ENCODE measurements at places on chromosomes 2 and 18. TPM values are rescaled to one million over a fixed set of nuclear protein-coding genes. Genes with fewer than 3 reads are reported as not detected.

Gene EVA1A
- total RNA-seq: 0.84 TPM

DNA sequence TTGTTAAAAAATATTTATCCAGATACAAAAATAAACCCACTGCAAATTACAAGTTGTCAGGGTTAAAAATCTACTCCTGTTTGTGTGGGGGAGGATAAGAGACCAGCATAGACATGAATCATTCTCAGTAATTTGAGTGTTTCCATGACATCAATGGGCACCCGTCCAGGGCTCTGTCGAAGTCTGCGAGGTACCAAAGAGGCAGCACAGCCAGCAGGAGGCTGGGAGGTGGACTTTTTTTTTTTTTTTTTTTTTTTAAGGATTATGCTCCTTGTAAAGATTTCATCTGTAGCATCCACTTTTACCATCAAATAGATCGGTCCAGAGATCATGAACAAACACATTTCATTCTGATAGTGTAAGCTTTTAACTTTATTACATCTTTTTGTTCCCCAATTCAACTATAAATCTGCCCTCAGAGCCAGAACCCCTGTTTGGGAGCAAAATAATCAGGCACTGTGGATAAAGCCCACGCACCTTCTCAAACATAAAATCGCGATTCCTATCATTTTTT lies 182.0 kb downstream of the TCF4 start:
- peak; percentile 95 for DNase-seq

Gene VWC2L
- not detected for total RNA-seq

GRCh38 chr2:126698376-126698775 lies 42.4 kb downstream of the GYPC start:
- no peak for DNase-seq

GRCh38 chr2:188811522-188811921 lies 162.7 kb upstream of the COL3A1 start:
- DNase-seq: no peak

DNA sequence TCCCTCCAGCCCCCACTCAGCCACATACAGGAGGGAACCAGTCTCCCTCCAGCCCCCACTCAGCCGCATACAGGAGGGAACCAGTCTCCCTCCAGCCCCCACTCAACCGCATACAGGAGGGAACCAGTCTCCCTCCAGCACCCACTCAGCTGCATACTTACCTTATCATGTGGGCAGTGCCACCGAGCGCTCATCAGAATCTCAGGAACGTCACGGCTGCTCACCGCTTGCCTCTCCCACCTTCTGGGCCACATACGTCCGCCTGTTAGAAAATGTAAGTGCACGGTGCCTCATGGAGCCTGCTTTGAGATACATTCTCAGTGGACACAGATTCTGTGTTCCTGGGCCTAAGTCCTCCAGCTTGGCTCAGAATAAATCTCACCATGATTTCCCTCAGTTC lies 124.8 kb downstream of the PXDN start:
- DNase-seq: no peak

Gene KATNAL2
- 3.4 TPM for total RNA-seq

Gene MRPL30
- 25.8 TPM for total RNA-seq

GRCh38 chr2:116737951-116738350 lies 1076.5 kb upstream of the DDX18 start:
- DNase-seq: no peak

Gene KCNJ3
- 27.5 TPM for total RNA-seq

DNA sequence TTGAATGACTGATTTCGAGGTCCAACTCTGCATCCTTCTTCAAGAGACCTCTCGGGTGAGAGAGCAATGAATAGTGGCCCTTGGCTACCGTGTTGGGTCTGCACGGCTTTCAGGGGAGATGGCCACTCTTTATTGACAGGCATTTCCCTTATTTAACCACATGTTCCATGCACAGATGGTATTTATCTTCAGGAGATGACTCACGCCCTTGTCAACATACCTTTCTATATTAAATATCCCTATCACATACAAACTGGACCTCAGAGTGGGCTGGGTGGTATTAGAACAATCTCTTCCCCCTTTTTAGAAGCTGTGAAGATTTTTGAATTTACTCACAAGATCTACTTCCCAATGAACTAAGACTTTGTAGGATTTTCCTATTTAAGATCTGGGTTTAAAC lies 109.6 kb upstream of the CDC42EP3 start:
- DNase-seq: no peak

Gene CD302
- 25.1 TPM for total RNA-seq

Gene CXCR1
- total RNA-seq: 0.97 TPM

Gene PKDCC
- 138 TPM for total RNA-seq

Gene RFX8
- total RNA-seq: not detected

DNA sequence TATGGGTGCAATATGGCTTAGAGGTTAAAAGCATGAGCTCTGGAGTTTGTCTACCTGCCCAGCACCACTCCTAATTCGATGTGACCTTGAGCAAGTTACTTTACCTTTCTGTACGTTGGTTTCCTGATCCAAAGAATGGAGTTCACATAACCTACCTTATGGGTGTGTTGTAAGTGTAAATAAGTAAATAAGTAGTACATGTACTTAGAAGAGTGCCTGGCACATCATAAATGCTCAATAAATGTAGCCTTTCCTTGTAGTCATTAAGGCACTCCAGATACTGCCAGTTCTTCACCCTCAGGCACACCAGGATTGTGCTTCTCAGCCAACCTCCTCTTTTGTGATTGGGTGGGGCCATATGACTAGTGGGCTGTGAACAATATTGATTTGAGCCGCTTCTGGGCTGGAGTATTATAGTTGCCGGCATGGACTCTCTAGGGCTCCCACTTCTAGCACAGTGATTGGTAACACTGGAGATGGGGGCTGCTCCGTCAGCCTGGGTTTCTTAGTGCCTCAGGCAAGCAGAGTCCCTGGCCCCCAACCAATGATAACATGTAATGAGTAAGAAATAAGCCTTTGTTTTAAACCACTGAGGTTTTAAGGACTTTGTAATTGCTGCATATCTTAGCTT lies 101.7 kb upstream of the NOSTRIN start:
- DNase-seq: no peak

DNA sequence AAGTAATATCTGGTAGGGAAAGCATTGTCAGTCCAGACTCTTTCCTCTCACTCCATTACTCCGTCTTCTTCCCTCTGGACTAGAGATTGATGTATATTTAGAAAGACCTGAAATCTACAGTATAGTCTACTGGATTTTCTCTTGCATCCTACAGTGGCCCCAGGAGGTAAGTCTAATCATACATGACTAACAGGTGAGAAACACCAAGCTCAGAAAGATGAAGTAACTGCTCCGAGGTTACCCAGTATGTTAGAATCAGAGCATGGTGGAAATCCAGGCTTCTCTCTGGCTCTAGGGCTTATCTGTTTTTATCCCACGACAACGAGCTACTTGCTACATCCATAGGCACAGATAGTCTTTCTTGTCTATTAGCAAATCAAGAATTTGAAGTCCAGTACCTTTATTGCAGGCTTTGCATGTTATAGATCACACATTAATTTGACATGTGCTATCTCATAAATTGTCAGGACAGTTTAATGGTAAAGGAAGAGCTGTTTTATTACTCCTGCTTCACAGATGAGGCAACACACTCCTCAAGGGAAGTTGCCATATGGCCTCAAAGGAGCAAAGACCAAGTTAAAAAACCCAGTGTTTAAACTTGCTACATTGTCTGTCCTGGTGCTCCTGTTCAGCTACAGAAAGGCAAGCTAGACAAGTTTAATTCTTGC lies 484.3 kb downstream of the THSD7B start:
- no peak for DNase-seq

Gene PSTPIP2
- 2.5 TPM for total RNA-seq

DNA sequence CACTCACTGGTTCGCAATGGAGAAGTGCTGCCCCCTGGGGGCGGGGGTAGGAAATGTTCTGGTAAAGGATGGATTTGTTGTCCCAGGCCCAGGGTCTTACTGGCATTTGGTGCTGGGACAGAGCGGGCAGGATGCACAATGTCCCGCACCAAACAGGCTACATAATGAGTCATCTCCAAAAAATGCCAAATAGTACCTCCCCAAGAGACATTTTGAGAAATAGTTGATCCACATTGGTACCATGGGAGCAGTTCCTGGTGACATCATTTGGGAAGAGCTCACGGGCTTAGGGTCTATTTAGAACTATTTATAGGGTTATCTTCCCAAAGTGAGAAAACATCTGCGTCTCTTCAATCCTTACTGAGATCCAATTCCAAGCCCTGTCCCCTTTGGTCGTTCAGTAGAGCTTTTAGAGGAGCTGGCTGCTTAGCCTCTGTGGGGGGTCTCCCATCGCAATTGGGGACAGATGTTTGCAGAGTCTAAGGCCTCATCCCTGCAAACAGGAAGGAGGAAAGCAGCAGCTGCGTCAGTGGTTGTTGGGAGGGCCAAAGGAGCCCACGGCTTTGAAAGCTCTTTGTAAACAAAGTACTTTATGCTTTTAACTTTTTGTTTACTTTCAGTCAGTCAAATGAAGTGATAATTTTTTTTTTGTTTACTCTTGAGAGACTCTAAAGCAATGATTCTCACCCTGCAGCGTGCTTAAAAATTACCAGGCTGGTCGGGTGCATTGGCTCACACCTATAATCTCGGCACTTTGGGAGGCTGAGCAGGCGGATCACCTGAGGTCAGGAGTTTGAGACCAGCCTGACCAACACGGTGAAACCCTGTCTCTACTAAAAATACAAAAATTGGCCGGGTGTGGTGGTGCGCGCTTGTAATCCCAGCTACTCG lies 49.3 kb downstream of the GREB1 start:
- peak; percentile 40 for DNase-seq

DNA sequence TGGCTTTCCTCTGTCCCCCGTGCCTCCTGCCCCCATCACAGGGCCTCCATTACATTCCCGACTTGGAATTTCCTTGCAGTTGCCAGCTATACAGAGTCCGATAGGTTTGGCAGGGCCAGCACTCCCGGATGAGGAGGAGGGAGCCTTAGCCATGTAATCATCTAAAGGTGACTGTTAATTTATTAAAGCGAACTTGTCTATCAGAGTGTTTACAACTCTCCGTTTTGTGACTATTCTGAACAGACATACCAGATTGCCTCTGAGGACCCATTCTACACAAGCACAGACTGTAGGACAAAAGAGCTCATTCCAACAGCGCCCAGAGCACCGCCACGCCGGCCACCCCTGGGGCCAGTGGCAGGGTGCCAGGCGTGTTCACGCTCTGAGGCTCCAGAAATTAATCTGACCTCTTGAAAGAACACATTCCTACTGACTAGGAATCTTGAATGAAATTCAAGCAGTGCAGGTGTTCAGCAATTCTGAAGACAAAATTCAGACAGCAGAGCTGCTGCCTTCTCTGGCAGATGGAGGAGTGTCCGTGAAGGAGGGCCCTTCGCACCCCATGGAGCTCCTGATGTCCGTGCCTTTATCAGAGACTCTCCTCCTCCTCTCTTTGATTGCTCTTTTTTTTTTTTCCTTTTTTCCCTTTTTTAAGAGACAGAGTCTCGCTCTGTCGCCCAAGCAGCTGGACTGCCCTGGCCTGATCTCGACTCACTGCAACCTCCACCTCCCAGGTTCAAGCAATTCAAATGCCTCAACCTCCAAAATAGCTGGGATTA lies 58.1 kb upstream of the RALBP1 start:
- DNase-seq: peak; percentile 45

Gene UBE2F
- total RNA-seq: 66.1 TPM

Gene GPR155
- 11.2 TPM for total RNA-seq

DNA sequence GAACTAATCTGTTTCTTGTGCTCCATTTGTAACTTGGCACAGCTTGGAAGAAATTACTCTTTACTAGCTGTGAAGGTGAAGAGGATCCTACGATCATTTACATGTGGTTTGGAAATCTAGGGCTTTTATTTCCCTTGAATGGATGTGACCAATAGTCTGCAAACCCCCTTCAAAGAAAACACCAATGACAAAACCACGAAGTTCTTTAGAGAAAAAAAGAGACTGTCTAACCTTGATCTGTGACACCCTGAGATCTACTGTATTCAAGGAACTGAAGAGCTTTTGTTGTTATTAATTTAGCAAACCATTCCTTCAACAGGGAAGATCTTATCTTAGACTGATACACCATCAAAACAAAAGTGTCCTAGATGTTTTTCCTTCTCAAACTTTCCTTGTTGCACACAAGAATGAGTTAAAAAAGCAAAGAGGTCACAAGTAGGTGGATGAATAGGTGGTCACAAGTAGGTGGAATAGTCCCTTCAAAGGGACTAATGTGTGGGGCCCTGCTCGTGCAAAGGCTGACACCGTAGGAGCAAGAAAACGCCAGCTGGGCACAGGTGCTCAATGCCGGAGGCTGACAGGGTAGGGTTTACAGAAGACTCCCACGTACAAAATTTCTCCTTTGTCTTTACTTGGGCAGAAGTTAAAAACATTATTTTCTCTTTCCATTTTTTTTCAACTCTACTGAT lies 95.6 kb upstream of the ITGB6 start:
- DNase-seq: no peak

DNA sequence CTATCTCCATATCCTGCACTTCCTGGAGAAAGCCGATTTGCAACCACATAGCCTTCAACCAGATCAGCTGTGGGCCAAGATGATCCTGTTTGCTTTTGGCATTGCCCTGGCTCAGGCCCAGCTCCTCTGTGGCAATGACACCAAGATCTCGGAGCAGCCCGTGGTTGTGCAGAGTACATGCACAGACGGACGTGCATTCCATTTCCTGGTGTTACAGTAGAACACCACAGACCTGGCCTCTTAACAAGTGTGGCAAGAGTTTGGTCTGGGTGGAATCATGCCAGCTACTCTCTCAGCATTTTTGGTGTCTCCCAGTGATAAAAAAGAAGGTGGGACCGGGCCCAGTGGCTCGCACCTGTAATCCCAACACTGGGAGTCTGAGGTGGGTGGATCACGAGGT lies 20.0 kb downstream of the MALT1 start:
- DNase-seq: no peak

DNA sequence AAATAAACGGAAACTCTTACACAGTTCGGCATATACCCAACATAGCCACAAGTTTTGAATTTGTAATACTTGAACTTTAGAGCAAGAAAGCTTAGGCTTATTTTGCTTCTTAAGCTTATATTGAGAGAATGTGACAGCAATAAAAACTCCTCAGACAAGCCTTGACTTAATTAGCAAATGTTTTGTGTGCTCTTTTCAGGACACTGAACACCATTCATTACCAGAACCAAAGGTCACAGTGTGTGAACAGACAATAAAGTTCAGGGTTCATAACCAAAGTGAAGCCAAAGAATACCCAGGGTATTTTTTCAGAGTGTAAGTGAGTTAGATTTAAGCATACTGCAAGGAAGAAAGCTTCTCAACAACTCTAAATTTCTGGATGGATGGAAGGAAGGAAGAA lies 605.8 kb downstream of the METTL4 start:
- no peak for DNase-seq
